ENCODE measurements at places on chromosomes 3 and 15. TPM values are rescaled to one million over a fixed set of nuclear protein-coding genes. Genes with fewer than 3 reads are reported as not detected.

Gene PRTG
- total RNA-seq = 11.7 TPM

GRCh38 chr3:160448845-160449635, 546 bp downstream of the TRIM59 start:
- H3K4me3 ChIP-seq = peak overlapping the region; percentile 39
- DNase-seq = peak; percentile 81
- no peaks in the 10 kb centered on the region for H3K27me3 ChIP-seq
- H3K27ac ChIP-seq = peak overlapping the region; percentile 81
- H3K36me3 ChIP-seq = peaks cover 4% of the 10 kb centered on the region

- no peaks in the 10 kb centered on the region for H3K36me3 ChIP-seq
- no peaks in the 10 kb centered on the region for H3K27me3 ChIP-seq
- H3K4me3 ChIP-seq = no peak overlapping the region
- no peak overlapping the region for H3K27ac ChIP-seq
- no peak for DNase-seq
- peaks cover 16% of the 10 kb centered on the region for H3K4me1 ChIP-seq
Measured at GRCh38 chr3:184765730-184766074, 46.3 kb upstream of the VPS8 start.

Gene PSTPIP1
- 27.8 TPM for total RNA-seq

DNA sequence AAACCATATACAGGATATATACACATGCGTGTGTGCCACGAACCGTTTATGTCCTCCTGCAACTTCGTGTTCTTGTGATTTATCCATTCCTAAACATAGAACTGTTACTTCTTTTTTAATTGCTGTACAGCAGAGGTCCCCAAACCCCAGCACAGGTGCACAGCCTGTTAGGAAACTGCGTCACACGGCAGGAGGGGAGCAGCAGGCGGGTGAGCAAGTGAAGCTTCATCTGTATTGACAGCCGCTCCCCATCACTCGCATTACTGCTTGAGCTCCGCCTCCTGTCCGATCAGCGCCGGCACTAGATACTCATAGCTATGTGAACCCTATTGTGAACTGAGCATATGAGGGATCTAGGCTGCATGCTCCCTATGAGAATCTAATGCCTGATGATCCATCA, 34.9 kb upstream of the NRROS start:
- no peak overlapping the region for H3K27ac ChIP-seq
- no peaks in the 10 kb centered on the region for H3K27me3 ChIP-seq
- no peaks in the 10 kb centered on the region for H3K36me3 ChIP-seq
- H3K4me3 ChIP-seq = no peak overlapping the region
- DNase-seq = no peak

GRCh38 chr3:17755836-17756235, 13.4 kb upstream of the TBC1D5 start:
- no peak overlapping the region for H3K27ac ChIP-seq
- H3K4me1 ChIP-seq = no peaks in the 10 kb centered on the region
- no peak for DNase-seq

Gene SUCNR1
- 2.5 TPM for total RNA-seq

Gene IL17RC
- 35.4 TPM for total RNA-seq

DNA sequence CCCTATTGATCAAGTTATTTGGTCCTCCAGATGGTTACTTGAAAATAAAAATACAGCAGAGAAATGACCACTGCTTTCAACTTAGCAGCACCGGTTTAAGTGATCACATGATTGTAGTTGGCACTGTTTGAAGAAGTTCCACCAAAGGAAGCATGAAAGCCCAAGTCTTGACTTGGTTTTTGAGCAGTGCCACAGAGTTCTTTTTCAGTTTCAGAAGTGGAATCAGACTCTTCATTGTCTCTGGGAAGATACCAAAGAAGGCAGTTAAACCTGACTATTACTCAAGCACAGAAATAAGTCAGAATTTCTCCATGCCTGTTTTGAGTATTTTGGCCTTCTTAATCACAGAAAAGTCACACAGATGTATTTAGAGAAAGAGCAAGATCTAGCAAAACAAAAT, 66.7 kb downstream of the BBX start:
- H3K36me3 ChIP-seq = no peaks in the 10 kb centered on the region
- H3K4me3 ChIP-seq = no peak overlapping the region
- no peaks in the 10 kb centered on the region for H3K4me1 ChIP-seq

Gene GORASP1
- total RNA-seq = 54.8 TPM

DNA sequence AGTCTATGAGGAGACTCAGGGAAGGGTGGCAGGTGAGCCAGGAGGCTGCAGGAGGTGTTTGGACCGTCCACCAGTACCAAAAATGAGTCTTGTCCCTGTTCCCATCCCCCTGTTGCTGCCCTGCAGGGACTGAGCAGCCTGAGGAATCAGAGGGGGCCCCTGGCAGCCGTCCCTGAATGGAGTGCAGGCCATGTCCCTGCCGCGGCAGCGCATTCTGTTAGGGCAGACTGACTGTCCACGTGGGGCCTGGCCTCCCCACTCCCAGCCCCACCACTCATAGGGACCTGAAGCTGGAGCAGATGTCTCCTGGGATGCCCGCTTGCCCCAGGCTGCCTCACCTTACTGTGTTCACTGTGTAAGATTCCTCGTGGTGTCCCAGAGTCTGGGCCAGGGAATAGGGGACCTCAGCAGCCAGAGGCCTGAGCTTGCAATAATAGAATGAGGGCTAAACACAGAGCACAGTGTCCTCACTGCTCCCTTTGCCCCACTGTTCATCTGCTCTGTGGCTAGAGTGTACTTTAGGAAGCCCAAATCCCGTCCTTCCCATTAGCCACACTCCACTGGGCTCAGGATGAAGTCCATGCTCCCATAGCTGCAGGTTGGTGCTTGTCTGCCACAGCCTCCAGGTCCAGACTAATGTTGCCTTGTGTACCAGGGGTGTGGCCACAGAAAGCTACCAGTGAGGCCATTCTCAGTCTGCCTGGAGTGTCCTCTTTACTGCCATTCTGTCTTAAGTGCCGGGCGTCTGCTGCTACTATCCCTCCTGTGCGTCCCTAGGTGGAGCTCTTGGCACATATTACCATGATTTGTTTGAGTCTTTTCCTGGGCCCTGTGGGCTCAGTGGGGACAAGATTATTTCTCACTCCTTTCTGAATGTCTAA, 63.2 kb downstream of the HCN4 start:
- H3K4me3 ChIP-seq = no peak overlapping the region
- no peaks in the 10 kb centered on the region for H3K4me1 ChIP-seq
- H3K36me3 ChIP-seq = peaks cover 5% of the 10 kb centered on the region
- H3K27me3 ChIP-seq = no peaks in the 10 kb centered on the region
- no peak overlapping the region for H3K27ac ChIP-seq
- DNase-seq = no peak

Gene GOLGA6L10
- 2.6 TPM for total RNA-seq

DNA sequence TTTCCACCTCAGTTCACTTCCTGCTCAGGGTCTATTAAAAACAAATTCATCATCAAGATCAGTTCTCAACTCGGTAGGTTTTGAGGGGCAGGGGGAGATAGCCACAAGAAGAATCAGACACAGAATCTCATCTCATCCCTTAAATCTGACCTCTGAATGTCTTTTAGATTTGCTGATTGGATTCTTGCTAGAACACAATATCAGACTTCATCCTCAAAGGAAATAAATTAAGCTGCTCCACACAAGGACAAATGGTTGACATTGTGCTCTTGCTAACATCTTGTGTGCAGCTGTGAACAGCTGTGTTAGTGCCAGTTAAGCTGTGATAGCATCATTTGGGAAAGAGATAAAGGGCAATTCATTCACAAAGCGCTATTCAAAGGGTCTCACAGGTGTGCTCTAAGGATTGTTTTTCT, 184.0 kb upstream of the ADAMTS9 start:
- no peak for DNase-seq
- H3K27me3 ChIP-seq = no peaks in the 10 kb centered on the region
- no peaks in the 10 kb centered on the region for H3K4me1 ChIP-seq
- no peaks in the 10 kb centered on the region for H3K36me3 ChIP-seq

Gene KY
- 0.15 TPM for total RNA-seq

DNA sequence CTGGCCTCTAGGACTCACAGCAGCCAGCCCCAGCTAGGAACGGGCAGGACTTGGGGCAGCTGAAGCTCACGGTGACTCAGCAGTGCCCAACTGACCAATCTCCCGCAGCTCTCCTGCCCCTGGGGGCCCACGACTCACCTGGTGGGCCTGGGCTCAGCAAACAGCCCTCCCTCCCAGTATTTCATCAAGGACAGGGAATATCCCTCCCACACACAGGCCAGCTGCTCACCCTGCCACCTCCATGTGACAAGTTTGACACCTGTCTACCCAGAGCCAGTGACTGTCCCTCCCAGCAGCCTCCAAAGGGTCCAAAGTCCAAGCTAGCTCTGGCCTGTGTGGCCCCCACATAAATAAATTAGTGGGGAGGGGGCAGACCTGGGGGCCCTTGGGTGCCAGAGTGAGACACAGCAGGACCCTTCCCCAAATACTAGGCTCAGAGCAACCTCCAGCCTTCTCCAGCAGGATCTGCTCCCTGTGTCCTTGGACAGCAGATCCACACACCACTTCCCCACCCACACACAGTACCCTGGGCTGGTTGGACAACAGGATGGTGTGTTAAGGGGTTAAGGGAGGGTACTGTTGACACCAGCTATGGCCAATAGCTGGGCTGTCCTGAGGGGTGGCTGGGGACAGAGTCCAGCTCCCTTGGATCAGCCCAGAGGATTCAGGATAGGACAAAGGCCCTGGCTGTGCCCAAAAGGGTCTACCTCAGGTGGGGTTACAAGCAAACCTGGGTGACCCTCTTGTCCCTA, 4.3 kb downstream of the GNAT1 start:
- peaks cover 14% of the 10 kb centered on the region for H3K27me3 ChIP-seq
- no peak overlapping the region for H3K4me3 ChIP-seq
- no peak overlapping the region for H3K27ac ChIP-seq
- peaks cover 3% of the 10 kb centered on the region for H3K4me1 ChIP-seq
- no peaks in the 10 kb centered on the region for H3K36me3 ChIP-seq
- no peak for DNase-seq

- H3K27ac ChIP-seq = no peak overlapping the region
- H3K27me3 ChIP-seq = no peaks in the 10 kb centered on the region
- no peaks in the 10 kb centered on the region for H3K4me1 ChIP-seq
- H3K4me3 ChIP-seq = no peak overlapping the region
- no peak for DNase-seq
Measured at GRCh38 chr15:96565266-96565665, 234.8 kb downstream of the NR2F2 start.

Gene DCBLD2
- 28.0 TPM for total RNA-seq

Gene SI
- not detected for total RNA-seq

Gene NLGN1
- total RNA-seq = 3.4 TPM

DNA sequence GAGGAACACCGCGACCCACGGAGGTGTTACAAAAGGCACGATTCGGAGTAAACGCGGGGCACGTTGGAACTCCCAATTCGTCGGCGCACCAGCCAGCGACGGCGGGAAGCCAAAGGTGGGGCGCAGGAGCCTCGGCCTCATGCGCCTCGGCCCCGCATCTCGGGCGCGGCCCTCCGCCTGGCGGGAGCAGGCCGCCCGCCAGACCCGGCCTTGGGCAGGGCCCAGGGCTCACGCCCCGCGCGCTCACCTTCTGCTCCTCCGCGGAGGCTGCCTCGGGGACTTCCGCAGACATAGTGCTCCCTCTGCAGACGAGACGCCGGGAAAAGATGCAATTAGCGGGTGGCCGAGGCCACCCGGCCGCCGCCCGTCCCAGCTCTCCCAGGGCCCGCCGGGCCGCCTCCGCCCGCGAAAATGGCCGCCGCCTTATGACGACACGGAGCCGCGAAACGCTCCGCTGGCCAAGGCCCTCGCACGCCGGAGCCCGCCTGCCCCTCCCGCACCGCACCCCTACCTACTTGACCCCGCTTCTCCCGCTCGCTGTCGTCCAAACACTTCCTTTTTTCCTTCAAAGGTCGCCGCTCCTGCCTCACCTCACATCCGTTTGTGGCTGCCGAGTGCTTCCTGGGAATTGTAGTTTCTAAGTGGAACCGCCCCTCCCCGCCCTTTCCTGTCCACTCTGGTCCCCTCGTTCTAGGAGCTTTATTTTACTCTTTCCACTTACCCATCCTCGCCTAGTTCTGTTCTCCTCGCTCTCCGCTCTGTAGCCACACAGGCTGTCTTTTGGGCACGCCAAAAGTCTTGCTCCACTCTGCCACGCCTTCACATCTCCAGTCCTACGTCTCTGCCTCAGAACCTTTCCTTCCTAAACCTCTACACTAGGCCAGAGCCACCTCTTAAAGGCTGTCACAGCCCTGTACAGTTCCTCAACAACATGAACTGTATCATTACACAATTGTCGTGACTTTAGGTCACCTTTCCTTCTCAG, at the start of gene ARPP19:
Gene ARPP19, minus strand, starts transcription at position 430 of the 985 bp plus-strand sequence. Its CDS starts 138 bp downstream, at position 292.
- H3K4me3 ChIP-seq = peak within 1 kb of the TSS; percentile 95
- H3K27me3 ChIP-seq = no peaks in the 10 kb centered on the region
- no peaks in the 10 kb centered on the region for H3K36me3 ChIP-seq
- H3K4me1 ChIP-seq = peaks cover 20% of the 10 kb centered on the region
- peak within 1 kb of the TSS; percentile 95 for H3K27ac ChIP-seq
- peak; percentile 89 for DNase-seq

GRCh38 chr15:77032647-77033416, 37.9 kb downstream of the PSTPIP1 start:
- no peak overlapping the region for H3K27ac ChIP-seq
- peaks cover 5% of the 10 kb centered on the region for H3K4me1 ChIP-seq
- H3K4me3 ChIP-seq = no peak overlapping the region
- no peaks in the 10 kb centered on the region for H3K27me3 ChIP-seq
- DNase-seq = no peak

Gene FBN1
- 98.3 TPM for total RNA-seq

Gene ZNF592
- 29.6 TPM for total RNA-seq

- DNase-seq = peak; percentile 70
- peak overlapping the region; percentile 58 for H3K4me3 ChIP-seq
- H3K36me3 ChIP-seq = peaks cover 2% of the 10 kb centered on the region
- H3K27ac ChIP-seq = peak overlapping the region; percentile 99
- peaks cover 7% of the 10 kb centered on the region for H3K4me1 ChIP-seq
Measured at GRCh38 chr3:196740481-196741248, 1.0 kb downstream of the PAK2 start.

Gene CMTM8
- total RNA-seq = 17.0 TPM

DNA sequence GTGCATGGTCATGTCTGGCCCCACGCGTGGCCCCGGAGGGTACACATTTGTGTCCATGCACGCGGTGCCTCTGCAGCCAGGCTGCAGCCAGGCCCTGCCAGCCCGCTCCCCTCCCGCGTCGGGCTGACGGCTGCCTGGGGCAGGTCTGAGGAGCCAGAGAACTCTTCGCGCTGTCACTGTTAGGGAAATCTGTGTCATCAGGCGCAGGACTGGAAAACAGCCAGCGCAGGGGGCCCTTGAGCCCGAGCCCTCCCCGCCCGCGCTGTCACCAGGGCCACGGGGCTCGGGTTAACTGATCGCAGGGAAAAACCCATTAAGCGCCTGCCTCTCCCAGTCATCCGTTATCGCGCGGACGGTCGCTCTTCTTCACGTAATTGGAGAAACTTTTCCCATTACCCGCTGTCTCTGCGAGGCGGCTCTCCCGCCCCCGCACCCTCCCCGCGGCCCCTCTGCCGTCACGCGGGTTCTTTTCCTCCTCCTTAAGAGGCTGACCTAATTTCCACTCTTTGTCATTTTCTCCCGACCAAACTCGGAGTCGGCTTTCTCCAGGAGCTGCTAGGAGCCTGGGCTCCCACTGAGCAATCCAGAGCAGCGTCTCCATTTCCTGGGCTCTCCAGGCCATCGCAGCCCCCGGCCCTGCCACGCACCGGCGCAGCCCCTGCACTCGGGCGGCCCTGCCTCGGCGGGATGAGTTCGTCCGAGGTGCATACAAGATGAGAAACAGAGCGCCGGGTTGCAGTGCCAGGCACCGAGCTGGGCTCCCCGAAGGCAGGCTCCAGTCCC, 57.5 kb upstream of the PRR23E start:
- H3K4me3 ChIP-seq = no peak overlapping the region
- no peak overlapping the region for H3K27ac ChIP-seq
- H3K27me3 ChIP-seq = peaks cover 40% of the 10 kb centered on the region
- DNase-seq = peak; percentile 45
- H3K36me3 ChIP-seq = no peaks in the 10 kb centered on the region

All from lung (tissue), 17 donors.